ENCODE measurements at places on chromosomes 7 and 10. TPM values are rescaled to one million over a fixed set of nuclear protein-coding genes. Genes with fewer than 3 reads are reported as not detected.

Gene LRRC17
- 5.1 TPM for total RNA-seq

Gene HOXA9
- not detected for total RNA-seq

GRCh38 chr10:127832501-127832900, 60.2 kb downstream of the CLRN3 start:
- DNase-seq: no peak

DNA sequence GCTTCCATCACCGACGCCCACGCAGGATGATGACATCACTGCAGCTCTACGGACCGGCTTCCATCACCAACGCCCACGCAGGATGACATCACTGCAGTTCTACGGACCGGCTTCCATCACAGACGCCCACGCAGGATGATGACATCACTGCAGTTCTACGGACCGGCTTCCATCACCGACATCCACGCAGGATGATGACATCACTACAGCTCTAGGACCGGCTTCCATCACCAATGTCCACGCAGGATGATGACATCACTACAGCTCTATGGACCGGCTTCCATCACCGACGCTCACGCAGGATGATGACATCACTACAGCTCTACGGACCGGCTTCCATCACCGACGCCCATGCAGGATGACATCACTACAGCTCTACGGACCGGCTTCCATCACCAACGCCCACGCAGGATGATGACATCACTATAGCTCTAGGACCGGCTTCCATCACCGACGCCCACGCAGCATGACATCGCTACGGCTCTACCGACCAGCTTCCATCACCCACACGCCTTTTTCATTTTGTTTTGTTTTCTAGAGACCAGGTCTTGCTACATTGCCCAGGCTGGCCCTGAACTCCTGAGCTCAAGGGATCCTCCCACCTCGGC, 29.5 kb downstream of the GPER1 start:
- DNase-seq: peak; percentile 14

DNA sequence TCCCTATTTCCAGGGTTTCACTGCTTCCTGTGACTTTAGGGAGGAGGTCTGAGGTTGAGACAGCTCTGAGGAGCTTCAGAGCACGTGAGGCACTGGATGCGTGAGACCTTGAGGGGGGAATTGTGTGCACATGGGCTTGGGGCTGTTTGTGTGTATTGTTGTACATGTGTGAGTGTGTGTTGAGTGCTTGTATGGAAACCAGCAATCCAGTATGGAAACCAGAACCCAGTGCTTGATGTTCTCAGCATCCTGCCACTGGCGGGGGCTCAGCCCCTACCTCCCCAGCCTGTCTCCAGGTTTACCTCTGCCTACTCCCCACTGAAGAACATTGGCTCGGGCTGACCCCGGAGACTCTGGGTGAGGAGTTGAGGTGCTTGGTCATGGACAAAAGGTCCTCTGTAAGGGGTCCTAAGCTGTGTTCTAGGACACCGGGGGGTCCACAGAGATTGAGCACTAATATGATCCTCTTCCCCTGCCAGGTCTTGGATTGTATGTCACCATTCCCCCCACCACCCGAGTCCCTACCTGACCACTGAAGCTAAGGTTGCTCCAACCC, 20.8 kb downstream of the SFTPD start:
- DNase-seq: no peak

DNA sequence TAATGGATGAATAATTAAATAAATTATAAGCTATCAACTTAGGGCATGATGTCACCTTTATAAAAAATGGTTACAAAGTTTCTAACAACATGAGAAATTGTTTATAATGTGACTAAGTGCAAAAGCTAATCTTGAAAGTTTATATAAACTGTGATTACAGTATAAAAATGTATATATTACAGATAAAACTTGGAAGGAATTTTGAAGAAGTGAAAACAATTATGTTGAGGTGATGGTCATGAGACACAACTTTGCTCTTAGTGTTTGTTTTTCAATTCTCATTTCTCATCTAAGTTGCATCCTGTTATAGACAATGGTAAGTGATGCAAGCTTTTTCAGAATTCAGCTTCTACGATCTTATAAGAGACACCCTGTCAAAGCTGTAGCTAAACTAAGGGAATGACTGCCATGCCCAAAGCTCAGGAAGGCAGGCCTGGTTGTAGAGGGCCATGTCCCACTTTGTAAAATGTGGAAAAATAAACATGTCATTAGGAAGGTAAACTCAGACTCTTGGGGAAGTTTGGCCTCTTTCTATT, 23.9 kb downstream of the MACC1 start:
- DNase-seq: no peak

- DNase-seq: no peak
Measured at GRCh38 chr7:51476026-51476425, 159.4 kb upstream of the COBL start.

- DNase-seq: no peak
Measured at GRCh38 chr10:124251317-124252065, 158.1 kb upstream of the CHST15 start.
